ENCODE measurements at places on chromosomes 16 and 17.

DNA sequence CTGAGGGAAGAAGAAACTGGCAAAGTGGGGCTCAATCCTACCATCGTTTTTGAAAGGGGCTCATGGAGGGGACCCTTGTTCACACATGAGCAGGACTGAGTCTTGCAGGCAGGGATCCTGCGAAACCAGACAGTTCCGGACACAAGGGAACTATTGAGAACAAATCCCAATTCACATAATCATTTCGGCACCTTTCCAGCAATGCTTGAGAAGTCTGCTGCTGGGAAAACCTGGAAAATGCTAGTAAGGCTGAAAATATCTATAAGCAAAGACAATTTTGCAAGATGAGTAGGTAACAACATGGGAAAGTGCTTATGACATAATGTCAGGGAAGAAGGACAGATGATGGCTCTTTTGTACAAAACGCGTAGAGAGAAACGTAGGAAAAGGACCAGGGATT is 52.1 kb upstream of the BPTF start:
- DNase-seq, result peak; percentile 14

- DNase-seq, result no peak
Observed at GRCh38 chr16:11511328-11511727, 75.4 kb downstream of the LITAF start.

GRCh38 chr17:37286430-37286829 is 89.4 kb upstream of the C17orf78 start:
- no peak for DNase-seq

DNA sequence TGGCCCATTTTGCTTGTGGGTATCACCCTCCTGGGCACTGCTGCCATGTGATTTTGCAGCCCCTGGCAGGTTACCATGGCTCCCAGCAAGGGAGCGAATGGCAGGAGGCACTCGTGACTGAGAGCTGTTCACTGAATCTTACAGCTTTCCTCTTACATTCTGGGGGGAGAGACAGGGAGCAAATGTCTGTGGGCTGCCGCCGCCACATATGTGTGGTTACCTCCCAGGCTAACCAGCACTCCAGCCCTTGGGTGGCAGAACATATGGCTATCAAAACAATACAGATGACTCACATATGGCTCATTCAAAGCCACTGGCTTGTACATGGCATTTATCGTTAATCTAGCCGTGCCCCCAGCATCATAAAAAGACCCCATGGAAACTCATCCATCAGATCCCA is 19.8 kb downstream of the GTF3C1 start:
- peak; percentile 91 for DNase-seq

DNA sequence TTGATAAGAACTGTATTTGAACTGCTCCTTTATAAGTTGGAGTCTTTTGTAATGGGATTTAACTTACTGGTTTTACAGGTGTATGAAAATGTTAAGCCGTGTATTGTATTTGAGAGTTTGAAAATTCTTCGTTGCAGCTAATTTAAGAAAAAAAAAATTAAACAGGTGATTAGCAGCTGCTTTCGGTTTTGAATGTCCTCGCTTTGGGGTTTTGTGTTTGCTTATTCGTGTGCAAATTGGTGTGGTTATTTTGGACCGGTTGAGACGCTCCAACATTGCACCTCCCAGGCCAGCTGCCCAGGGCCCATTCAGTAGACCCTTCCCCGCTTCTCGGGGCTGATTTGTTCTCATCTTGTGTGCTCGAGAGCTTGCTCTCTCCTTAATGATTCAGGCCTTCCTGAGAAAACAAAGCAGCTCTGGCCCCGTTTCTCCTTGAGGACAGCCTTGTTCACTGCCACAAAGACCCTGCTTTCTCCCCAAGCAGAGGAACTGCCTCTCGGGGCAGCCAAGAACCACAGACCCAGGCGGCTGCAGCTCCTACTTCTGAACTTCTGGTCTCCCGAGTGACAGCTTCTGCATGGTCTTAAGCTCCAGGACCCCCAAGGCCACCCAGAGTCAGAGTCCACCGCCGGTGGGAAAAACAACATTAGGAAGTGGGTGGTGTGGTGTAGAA is 100.5 kb downstream of the MSI2 start:
- no peak for DNase-seq

GRCh38 chr17:32223703-32224102 is 41.9 kb upstream of the RHBDL3 start:
- no peak for DNase-seq

DNA sequence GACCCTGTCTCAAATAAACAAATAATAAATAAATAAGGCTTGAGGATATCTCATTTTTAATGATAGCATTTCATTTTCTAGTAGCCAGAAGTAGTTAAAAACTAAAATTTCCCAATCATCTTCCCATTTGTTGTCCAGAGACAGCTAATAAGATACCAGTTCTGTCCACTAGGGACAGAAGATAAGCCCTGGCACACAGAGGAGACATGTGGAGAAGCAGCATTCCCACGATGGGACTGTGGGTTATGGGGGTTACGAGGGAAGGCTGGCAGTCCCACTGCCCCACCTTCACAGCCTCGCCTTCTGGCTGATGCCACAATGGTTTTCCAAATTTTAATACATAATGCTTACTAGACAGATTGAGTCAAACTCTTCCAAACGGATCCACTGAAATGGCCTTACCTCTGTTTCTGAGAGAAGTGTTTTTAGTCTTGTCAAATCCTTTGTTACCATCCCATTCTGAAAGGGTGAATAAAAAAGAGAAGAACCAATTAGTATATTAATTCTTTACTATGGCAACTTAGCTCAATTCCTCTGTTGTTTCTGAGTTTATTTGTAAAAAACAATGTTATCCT is 44.2 kb downstream of the HELZ start:
- DNase-seq, result no peak

DNA sequence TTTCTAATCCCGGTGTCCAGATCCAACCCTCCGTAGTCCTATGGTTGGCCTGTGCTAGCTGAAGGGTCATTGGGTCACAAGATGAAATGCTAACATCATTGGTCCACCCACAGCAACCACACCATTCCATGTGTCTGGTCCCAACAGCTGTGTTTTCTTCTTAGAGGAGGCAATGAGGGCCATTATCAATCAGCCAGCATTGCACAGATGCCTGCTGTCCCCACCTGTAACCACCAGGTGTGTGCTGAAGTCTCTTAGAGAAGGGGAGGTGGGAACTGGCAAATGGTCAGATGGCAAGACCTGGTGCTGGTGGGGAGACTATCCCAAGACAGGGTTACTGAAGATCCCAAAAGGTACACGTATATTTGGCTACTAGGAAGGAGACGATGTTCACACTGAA is 37.4 kb downstream of the HIC1 start:
- no peak for DNase-seq

GRCh38 chr17:39794249-39794970 is 56.7 kb downstream of the GRB7 start:
- no peak for DNase-seq

DNA sequence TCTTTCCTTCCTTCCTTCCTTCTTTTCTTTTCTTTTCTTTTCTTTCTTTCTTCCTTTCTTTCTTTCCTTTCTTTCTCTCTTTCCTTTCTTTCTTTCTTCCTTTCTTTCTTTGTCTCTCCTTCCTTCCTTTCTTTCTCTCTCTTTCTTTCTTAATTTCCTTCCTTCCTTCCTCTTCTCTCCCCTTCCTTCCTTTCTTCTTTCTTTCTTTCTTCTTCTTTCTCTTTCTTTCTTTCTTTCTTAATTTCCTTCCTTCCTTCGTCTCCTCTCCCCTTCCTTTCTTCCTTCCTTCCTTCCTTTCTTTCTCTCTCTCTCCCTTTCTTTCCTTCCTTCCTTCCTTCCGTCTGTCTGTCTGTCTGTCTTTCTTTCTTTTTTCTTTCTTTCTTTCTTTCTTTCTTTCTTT is 1446.5 kb upstream of the GOT2 start:
- no peak for DNase-seq

- no peak for DNase-seq
Observed at GRCh38 chr17:6938637-6939036, 57.2 kb upstream of the ALOX12 start.

- DNase-seq, result no peak
Observed at GRCh38 chr16:55532227-55532626, 23.4 kb downstream of the LPCAT2 start.

DNA sequence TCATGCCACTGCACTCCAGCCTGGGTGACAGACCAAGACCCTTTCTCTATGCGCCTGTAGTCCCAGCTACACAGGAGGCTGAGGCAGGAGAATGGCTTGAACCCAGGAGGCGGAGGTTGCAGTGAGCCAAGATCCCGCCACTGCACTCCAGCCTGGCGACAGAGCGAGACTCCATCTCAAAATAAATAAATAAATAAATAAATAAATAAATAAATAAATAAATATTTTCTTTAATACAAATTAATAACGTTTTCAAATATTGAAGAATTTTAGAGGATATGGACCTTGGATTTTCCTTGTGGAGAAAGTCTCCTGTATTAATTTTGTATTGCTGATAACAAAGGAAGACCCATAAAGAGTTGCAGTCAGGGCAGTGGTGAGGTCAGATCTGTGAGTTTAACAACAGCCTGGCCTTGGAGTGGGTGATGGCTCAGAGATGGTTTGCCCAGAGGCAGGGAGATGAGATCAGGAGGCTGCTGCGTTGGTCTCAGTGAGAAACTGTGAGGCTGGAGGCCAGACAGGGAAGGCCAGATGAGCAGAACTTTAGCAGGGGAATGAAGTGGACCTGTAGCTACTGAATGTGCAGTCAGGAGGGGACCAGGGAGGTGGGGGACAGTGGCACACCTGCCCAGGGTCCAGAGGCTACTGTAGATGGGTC is 4.4 kb upstream of the ASGR1 start:
- no peak for DNase-seq

- no peak for DNase-seq
Observed at GRCh38 chr16:71214746-71215381, 15.7 kb downstream of the HYDIN start.

DNA sequence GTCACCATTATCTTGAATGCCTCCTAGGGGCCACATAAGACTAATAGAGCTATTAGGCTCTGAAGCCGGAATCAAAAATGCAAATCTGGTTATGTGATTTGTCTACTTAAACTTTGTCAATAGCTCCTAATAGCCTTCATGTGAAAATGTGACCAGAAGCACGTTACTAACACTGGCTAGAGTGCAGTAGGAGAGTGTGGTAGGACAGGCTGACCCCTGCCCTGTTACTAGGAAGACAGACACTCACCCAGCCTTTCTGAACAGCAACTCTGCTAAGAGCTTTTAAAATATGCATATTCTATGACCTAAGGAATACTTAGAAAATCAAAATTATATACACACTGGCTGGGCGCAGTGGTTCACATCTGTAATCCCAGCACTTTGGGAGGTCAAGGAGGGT is 26.3 kb downstream of the CENPV start:
- DNase-seq, result no peak

DNA sequence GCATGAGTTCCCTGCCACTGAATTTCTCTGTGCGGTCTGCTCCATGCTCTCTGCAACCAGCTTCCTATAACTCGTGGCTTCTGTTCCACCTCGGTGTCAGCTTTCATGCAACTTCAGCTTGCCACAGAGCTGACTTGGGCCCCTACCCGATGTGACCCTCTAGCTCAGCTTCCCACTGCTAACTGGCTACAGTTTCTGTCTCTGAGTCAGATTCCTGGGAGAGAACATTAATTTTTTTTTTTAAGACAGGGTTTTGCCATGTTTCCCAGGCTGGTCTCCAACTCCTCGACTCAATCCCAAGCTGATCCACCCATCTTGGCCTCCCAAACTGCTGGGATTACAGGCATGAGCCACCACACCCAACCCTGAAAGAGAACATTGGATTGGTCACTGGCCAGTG is 35.5 kb upstream of the PSMD7 start:
- peak; percentile 6 for DNase-seq

DNA sequence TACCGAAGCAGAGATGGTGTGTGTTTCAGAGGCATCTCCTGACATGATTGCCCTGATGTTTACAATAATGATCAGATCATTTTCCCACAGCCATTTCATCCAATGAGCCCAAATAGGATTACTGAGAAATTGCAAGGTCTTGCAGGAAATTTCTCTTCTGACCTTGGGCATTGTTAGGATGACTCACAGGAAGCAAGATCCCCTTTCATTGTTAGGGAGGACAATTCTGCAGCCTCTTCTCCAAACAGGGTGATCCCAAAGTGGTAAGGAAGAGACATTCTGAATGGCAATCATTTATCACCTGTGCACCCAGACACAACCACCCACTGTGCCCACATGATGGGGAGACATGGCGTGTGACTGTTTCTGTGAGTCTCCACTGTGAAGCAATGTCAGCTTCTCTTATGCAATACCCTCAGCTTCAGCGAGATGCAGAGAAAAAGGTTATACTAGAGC is 306.7 kb upstream of the XYLT1 start:
- peak; percentile 72 for DNase-seq

DNA sequence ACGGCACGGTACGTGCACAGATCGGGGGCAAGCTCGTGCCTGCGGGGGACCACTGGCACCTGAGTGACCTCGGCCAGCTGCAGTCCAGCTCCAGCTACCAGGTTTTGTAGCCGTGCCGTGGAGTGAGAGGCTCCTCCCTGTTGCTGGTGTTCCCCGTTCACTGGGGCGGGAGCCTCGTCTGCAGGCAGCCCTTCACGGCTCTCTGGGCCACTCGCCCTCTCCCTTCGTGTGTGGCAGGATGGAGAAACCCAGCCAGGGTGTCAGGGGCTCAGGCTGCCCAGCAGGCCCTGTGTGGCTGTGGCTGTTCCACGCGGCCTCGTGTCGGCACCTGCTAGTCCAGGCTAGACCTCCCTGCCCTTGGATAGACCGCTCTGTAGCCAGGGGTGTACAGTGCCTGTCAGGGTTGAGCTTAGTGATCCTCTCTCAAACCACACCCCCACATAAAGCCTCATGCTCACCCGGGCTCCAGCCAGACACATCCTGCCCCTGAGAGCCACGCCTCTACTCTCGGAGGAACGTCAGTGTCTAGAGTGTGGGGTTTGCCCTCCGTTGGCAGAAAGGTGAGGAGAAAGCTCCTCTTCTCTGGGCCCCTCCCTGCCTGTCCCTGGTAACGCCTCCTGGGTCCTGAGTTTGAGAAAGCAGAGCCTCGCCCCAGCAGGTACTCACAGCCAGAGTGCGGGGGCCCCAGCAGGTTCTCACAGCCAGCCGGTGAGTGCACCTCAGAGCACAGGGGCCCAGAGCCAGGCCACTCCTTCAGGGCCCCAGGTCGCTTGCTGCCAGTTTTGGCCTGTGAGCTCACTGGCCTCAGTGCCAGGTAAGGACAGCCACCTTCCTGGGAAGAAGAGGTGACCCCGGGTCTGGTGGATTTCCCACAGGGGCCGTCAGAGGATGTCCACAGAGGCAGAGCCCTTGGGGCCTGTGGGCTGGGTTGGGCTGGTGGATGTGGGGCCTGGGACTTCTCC is 27.7 kb downstream of the NME3 start:
- DNase-seq, result no peak

GRCh38 chr16:74563828-74564263 is 43.1 kb downstream of the GLG1 start:
- no peak for DNase-seq

GRCh38 chr17:41785091-41785858 is 1.2 kb downstream of the JUP start:
- no peak for DNase-seq

Measured in fibroblast of upper back skin (primary cell).